ENCODE measurements at places on chromosomes 2 and 18.

DNA sequence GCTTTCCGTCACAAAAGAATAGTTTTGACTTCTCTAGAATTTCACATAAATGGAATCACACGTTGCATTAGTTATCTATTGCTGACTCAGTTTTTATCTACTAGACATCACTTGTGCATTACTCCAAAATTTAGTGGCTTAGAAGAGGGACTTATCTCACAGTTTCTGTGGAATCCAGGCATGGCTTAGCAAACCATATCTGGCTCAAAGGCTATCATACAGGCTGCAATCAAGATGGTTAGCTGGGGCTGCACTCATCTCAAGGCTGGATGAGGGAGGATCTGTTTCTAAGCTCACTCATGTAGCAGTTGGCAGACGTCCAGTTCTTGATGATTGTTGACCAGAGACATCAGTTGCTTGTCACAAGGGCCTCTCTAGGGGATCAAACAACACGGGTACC, 6.6 kb upstream of the DSC3 start:
- DNase-seq, result no peak

DNA sequence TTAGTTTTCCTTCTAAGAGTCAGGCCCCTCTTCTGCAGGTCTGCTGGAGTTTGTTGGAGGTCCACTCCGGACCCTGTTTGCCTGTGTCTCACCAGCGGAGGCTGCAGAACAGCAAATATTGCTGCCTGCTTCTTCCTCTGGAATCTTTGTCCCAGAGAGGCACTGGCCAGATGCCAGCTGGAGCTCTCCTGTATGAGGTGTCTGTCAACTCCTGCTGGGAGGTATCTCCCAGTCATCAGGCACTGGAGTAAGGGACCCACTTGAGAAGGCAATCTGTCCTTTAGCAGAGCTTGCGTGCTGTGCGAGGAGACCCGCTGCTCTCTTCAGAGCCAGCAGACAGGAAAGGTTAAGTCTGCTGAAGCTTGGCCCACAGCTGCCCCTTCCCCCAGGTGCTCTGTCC, 4.8 kb downstream of the REG1B start:
- DNase-seq, result no peak

DNA sequence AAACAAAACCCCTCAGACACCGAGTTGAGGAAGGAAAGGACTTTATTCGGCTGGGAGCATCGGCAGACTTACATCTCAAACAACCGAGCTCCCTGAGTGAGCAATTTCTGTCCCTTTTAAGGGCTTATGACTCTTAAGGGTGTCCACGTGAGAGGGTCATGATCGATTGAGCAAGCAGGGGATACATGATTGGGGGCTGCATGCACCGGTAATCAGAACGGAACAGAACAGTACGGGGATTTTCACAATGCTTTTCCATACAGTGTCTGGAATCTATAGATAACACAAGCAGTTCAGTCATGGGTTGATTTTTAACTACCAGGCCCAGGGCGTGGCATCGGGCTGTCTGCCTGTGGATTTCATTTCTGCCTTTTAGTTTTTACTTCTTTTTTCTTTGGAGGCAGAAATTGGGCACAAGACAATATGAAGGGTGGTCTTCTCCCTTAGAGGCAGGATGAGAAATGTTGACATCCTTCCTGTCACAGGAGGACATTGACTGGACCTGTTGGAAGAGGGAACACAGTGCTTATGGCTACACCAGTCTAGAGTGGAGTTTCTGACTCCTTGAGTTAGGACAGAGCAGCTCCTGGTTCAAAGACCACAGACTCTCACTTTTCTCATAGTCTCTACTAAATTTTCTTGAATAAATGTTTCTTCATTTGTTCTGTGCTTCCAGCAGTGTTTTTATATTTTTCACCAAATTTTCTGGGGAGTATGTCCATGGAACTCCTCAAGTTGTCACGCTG, 35.8 kb downstream of the SPOPL start:
- no peak for DNase-seq

GRCh38 chr2:8643996-8644356, 37.9 kb upstream of the ID2 start:
- DNase-seq, result no peak

- no peak for DNase-seq
These were observed 19.5 kb downstream of the CNOT11 start for GRCh38 chr2:101272045-101272784.

- DNase-seq, result no peak
These were observed 91.0 kb upstream of the KCNH7 start for GRCh38 chr2:162929571-162929970.

GRCh38 chr2:230155359-230155758, 64.4 kb downstream of the SP110 start:
- DNase-seq, result no peak

DNA sequence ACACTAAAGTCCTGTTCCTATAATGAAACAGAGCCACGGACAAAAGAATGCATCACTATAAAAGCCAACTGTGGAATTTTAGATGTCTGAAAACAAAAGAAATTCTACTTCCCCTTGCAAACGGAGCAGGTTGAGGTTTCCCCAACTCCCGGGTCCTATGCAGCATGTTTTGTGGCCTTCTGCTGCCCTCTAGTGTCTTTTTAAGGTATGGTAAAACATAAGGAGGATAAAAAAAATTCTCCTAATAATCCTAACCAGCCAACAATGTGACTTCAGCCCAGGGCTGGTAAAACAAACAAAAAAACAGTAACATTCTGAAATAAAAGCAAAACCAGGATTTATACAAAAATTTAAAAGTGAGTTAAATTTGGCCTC, 539.5 kb downstream of the NRXN1 start:
- DNase-seq, result no peak

DNA sequence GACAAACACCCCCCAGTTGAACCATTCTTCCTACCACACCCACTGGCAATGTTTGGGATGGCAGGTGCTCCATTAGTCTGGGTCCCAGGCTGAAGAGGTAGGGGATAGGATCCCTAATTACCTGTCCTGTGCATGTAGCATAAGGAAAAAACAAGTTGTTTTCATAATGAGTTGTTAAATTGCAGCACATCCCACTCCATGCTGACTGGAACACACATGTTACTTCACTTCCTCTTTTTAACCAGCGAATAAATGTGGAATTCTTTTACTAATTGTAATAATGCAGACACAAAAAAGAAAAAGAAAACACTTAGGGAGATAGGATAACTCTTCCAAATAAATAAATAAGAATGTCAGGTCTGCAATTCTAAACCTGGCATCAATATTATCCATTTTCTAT, 11.8 kb upstream of the CBLN2 start:
- DNase-seq, result no peak

DNA sequence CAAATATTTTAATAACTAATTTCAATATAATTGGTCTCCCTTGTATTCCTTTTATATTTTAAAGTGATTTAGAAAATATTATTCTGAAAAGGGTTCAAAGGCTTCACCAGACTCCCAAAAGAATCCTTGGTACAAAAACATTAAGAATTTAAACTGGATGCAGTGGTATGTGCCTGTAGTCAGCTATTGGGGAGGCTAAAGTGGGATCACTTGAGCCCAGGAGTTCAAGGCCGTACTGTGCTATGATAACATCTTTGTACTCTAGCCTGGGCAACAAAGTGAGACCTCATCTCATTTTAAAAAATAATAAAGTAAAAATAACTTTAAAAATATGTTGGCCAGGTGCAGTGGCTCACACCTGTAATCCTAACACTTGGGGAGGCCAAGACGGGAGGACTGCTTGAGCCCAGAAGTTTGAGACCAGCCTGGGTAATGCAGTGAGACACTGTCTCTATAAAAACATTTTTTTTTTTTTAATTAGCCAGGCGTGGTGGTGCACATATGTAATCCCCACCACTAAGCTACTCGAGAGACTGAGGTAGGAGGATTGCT, 14.7 kb downstream of the NCL start:
- DNase-seq, result no peak

- DNase-seq, result no peak
These were observed 10.5 kb upstream of the DCTN1 start for GRCh38 chr2:74390606-74391005.

DNA sequence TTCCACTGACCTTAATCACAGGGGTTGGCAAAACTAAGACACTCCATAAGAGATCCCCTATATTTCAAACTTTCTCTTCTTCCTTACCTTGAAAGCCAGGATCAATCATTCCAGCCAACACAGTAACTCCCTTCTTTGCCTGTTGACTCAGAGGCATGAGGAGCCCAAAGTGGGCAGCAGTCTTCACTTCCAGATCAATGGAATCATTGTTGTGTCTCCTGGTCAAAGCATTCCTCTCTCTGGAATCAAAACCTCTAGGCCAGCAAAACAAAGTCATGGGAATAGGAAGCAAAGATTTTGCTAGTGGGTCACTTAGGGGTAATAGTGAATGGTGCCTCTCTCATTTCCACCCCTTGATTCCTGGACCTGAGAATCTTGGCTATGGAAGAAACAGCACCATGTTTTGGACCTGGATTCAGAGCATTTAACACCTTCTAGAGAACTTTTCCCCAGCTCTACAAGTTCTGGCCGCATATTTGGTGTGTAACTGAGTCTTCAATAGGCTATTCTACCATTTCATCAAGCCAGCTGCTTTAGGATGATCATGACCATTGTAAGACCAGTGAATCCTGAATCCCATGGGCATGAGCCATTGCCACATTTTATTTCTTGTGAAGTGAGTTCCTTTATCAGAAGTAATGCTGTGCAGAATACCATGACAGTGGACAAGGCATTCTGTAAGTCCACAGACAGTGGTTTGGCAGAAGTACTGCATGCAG, 65.7 kb upstream of the SERPINE2 start:
- no peak for DNase-seq

- DNase-seq, result no peak
These were observed 48.5 kb upstream of the DOCK10 start for GRCh38 chr2:225090746-225091145.

- DNase-seq, result no peak
These were observed 415.9 kb downstream of the EPHA4 start for GRCh38 chr2:221156062-221156734.

DNA sequence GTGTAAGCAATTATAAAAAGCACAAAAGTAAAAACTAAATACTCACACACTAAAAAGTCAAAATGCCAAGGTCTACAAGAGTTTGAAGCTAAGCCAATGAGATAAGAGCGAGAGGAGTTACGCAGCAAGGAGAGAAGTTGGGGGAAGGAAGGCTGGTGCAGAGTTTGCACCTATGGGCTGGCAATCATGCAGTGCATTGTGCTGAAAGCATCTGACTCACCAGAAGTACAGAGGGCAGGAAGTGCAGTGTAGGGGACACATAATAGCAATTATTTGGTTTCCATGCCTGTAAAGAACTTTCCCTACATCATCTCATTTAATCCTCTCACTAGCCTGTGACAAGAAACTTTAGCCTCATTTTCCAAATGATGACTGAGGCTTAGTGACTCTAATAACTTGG, 142.7 kb upstream of the KYNU start:
- DNase-seq, result no peak

GRCh38 chr2:128787616-128788015, 468.9 kb upstream of the HS6ST1 start:
- DNase-seq, result no peak

- no peak for DNase-seq
These were observed 136.7 kb downstream of the NFATC1 start for GRCh38 chr18:79532313-79533007.

DNA sequence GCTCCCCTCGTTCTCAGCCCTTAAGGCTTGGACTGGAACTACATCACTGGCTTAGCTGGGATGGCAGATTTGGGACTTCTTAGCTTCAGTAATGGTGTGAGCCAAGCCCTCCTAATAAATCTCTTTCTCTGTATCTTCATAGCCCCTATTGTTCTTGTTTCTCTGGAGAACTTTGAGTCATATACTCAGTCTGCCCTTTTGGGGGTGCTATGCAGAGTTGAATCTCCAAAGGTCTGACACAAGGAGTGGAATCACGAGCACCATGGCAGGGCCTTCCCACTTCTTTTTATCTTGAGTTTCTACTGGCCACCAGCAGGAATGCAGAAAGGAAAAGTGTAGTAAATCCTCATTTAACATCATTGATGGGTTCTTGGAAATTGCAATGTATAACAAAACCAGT, 13.3 kb upstream of the TGFA start:
- DNase-seq, result no peak

GRCh38 chr2:98509542-98510321, 65.1 kb downstream of the INPP4A start:
- DNase-seq, result no peak

DNA sequence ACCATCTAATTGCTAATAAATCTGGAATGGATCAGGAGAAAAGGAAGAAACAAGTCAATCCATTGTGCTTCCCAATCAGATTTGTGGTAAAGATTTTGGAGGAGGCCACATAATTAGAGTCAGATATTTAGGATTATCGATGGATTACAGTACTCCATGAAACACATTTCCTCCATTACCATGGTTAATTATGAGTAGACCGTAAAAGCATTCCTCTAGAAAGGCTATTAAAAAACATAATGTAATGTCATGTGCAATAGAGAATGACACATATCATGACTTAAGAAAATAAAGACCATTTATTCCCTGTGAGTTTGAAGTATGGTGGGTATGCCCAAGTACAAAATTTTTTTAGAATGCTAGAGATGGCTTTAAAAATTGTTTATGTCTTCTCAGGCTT, 96.1 kb downstream of the ITGA4 start:
- DNase-seq, result no peak

GRCh38 chr2:145351864-145352425, 832.0 kb upstream of the ZEB2 start:
- no peak for DNase-seq

DNA sequence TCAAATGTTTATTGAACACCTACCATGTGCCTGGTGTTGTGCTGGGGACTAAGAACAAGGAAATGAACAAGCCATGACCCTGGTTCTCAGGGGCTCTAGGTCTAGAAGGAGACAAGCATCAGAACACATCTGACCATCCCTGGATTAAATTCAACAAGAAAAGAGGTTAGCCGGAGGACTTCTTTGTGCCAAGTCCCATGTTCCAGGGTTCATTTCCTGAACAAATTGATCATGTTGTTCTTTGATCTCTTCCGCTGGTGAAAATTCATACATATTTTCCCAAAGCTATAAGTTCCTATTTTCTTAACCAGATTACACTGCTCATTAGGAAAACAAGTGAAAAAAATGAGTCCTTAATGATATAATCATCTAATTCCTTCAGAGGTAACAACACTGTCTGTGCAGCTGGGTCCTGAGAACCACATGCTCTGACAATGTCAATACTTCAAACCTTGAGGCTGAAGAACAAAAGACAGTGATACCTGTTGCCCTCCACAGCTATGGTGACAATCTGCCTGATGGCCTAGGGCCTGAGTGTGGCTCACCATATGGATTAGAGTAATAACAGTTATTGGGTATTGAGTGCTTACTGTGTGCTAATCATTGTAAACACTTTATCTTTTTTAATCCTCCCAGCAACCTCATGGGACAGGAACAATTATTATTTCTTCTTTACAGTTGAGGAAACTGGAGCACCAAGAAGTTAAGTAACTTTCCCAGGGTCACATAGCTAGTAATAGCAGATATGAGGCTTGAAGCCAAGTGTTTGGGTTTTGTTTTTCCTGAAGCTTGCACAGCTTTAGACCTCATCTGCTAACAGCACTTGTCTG, 24.6 kb upstream of the INO80C start:
- DNase-seq, result no peak

GRCh38 chr2:239369631-239370161, 31.1 kb downstream of the HDAC4 start:
- DNase-seq, result peak; percentile 64
